ENCODE measurements at places on chromosomes 2 and 18.
A peak's percentile ranks its signal among the peaks of the same experiment; 100 is the strongest.

GRCh38 chr2:163613266-163613731 is 122.5 kb downstream of the FIGN start:
- no peak for DNase-seq

DNA sequence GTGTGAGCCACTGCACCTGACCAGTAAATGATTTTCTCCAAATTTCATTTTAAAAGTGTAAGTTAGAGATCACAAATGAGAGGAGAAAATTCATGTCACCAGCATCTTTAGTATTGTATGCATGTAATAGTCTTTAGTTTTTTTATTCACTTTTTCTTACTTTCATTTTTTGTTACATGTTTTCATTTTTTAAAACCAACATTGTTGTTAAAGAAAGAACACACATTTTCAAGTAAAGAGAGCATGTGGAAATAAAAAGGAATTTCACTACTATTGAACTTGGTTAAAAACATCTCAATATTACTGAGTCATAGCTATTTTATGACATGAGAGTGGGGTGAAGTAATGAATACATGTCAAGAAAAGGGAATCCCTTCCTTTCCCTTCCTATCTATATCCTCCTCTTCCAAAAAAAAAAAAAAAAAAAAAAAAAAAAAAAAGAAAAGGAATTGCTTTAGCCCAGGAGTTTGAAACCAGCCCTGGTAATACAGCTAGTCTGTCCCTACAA is 29.1 kb upstream of the PMAIP1 start:
- peak; percentile 36 for DNase-seq

- no peak for DNase-seq
Measured at GRCh38 chr18:64436111-64436510, 287.2 kb upstream of the LINC00305 start.

- no peak for DNase-seq
Measured at GRCh38 chr2:235642446-235643098, 148.7 kb downstream of the AGAP1 start.

DNA sequence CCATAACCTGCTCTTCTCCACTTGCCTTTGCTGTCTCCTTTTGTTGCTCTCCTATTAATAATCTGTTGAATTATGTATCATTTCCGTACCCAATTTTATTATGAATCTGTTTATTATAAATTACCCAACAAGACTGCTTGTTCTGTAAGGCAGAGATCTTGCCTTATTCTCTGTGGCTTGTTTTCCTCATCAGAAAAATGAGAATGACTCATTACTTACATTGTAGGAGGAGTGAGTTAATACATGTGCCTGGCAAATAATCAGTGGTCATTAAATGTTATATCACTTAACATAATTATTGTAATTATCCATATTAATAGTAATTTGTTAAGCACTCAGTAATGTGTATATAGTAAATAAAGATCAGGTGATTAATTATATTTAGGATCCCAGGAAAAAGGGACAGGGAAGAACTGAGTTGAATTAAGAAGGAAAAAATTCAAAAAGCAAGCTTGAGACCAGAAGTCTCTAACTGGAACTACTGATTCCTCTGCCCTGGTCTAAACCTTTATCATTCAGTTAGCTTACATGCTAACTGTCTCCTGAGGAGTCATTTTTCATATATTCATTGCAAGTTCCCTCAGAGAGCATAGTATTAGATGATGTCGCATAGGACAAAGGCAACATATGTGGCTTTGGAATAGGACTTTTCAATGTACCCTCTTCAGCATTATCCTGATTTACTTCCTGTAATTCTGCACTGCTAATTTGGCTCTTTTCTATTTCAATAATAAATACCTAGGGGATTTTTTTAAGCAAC is 335.7 kb downstream of the GALNT13 start:
- no peak for DNase-seq

DNA sequence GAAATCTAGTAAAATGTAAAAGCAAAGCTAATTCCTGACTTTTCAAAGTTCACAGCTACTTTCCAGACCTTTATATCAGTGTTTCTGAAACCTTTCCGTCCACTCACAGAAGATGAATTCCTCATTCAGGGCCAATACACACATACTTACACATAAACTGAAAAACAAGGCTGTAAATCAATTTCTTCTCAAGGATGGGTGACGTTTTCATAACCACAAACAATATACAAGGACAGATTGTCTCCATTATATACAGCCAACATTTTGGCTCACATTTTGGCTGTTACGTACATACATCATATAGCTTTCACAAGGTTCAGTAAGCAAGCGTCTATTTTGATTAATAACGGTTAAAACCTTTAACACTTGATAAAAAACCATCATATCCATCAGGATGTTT is 1.4 kb downstream of the RPRD1A start:
- peak; percentile 29 for DNase-seq

DNA sequence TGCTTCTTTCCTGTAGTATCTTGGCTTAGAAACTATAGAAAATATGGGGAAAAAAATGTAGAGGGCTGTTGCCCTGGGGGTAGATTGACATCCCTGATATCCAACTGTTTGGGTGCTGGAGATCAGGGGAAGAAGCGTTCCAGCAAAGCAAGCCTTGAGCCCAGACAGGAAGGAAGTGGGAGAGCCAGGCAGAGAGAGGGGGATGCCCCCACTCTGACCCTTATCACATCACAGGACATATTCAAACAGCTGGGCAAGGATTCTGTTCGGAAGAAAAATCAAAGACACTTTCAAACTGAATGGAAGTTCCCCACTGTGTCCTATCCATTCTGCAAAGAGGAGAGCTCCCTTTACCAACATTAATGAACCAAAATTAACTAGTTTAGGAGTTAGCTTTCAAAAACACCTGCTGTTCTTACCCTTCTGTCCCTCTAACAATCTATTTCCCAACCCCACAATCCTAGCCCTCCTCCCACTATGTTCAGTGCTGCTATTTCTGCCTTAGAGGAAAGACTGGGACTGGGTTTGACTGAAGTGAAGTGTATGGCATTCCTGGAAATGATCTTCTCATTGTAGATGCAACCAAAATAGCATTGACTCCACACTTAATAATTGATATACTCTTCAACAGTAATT is 16.9 kb upstream of the KCNG3 start:
- DNase-seq = no peak

GRCh38 chr2:164881524-164881923 is 39.9 kb upstream of the COBLL1 start:
- DNase-seq = no peak
